ENCODE measurements at places on chromosomes 7 and 10.

DNA sequence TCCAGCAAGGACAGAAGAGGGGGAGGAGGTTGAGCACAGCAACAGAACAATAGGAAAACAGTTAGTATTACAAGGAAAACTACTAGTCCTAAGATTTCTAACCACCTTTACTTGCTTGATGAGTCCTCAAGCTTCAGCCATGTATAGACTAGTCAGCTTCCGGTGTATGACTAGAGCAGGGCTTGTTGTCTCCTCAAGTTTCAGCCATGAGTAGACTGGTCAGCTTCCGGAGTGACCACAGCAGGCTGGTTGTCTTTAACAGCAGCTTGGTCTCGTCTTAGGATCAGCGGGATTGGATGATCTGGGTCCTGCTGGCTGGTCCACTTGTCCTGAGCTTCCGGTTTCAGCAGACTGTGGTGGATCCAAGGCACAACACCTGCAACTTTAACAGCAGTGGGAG is 10.6 kb upstream of the ZNF239 start:
- no peak for DNase-seq

DNA sequence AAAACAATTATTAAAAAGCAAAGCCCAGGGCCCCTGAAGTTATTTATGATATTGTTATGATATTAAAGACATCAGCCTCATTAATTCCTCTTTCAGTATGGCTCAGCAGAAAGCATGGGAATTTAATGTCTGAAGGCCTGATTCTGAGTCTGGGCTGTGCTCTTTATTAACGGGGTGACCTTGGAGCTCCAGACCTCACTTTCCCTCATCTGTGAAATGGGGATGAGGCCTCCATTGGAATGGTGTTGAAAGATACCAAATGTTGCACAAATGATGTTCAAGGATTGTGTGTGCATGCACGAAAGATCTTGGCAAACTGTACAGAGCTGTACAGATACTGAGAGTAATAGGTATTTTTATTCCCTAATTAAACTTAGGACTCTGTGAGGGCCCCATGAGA is 92.3 kb upstream of the PCBD1 start:
- no peak for DNase-seq

DNA sequence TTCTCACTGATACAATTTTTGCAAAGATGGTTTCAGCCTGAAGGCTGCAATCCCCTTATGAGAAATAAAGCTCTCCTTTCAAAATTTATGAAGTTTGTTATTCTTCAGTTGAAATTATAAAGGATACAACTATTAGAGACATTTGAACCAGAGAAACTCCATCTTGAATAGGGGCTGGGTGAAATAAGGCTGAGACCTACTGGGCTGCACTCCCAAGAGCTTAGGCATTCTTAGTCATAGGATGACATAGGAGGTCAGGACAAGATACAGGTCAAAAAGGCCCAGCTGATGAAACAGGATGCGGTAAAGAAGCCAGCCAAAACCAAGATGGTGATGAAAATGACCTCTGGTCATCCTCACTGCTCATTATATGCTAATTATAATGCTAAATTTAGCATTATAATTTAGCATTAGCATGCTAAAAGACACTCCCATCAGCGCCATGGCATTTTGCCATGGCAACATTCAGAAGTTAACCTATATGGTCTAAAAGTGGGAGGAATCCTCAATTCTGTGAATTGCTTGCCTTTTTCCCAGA is 22.4 kb upstream of the IFIT1B start:
- no peak for DNase-seq

- DNase-seq, result no peak
These were observed 2.2 kb downstream of the MAP3K8 start for GRCh38 chr10:30436191-30436611.

GRCh38 chr7:47638679-47639315 is 56.9 kb upstream of the TNS3 start:
- DNase-seq, result no peak
